ENCODE measurements at places on chromosomes 1 and 21.

DNA sequence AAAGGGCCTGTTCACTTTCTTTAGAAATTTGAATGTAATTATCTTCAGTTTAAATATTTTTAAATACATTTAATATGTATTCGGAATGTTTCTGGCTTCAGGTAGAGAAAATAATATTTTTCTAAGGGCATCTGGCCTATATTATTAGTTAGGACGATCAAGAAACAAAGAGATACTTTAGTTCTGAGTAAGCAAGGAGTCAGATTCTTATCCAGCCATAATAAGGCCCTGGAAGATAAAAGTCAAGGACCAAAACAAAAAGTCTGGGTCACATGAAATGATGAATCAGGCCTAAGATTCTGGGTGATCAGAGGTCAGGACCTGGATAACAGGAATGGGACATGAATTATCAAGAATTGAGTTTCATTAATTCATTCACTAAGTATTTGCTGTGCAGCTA, 6.3 kb downstream of the PHC2 start:
- no peak for DNase-seq

- no peak for DNase-seq
Observed at GRCh38 chr1:85550784-85551516, 29.6 kb upstream of the CCN1 start.

GRCh38 chr1:116706841-116707240, 39.3 kb upstream of the IGSF3 start:
- no peak for DNase-seq

- no peak for DNase-seq
Observed at GRCh38 chr1:88802950-88803349, 88.4 kb downstream of the GTF2B start.

- DNase-seq: no peak
Observed at GRCh38 chr1:162950187-162950586, 89.2 kb upstream of the CCDC190 start.

All from CD8-positive, alpha-beta T cell (primary cell).